ENCODE measurements at places on chromosomes 7 and 10.

GRCh38 chr10:125868372-125868975 is 12.6 kb downstream of the DHX32 start:
- DNase-seq: no peak

GRCh38 chr7:141123522-141123921 is 49.7 kb downstream of the TMEM178B start:
- no peak for DNase-seq

- DNase-seq: no peak
Observed at GRCh38 chr10:71945819-71946474, 18.2 kb upstream of the CHST3 start.

DNA sequence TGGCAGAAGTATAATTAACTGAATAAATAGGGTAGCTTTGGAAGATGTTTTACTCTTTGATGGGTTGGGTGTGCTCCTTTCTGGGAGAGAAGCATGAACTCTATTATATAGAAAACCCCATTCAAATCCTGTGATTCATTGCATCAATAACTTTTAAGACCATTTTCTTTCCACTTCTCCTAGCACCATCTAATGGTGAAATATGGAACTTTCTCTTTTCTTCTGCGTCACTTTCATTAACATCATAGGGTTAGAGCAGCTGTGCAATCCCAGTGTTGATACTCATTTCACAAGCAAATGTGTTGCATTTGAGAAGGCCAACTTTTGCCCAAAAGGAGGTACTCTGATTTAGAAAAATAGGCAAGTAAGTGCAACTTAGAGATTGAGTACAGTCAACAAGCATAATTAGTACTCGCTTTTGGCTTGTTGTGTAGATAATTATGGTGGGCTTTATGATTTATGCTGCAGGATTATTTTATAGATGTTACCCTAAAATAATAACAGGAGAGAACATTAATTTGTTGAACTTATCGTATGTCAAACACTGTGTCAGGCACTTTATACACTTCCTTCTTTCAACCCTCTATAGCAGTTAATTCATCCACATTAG is 92.9 kb downstream of the CPED1 start:
- DNase-seq: no peak

- no peak for DNase-seq
Observed at GRCh38 chr10:15444105-15445005, 73.3 kb upstream of the FAM171A1 start.

DNA sequence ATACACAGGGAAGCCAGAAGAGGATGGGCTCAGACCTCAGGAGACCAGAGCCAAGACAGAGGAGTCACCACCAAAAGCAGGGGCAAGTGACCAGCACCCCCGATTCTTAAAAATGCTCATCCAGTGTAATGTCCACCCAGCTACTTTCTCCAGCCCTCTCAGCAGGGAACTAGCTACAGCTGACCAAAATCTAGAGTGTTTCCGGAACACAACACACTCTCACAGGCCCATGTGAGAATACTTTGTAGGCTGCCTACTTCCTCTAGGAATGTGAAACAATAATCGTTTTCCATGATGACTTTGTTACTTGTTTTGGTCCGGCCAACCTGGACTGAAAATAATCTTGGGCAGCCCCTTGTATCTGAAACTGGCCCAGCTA is 14.5 kb downstream of the PSAP start:
- no peak for DNase-seq

DNA sequence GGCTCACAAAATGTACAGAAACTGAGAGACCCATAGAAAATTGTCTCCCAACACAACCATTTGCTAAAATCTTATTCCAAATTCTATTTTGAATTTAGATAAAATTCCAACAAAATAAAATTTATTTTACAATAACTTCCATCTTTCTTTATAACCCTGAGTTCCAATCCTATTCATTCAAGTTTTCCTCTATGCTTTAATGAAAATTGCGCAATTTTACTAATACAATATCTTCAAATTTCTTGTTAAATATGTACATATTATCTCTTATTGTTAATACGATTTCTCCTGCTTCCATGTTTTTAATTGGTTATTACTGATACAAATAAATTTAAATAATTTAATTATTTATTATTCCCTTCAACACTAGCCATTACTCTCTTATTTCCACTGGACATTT is 645.2 kb upstream of the COBL start:
- no peak for DNase-seq

Measured in CD8-positive, alpha-beta memory T cell (primary cell).